Endodermal cell (in vitro differentiated cells): ENCODE measurements at places on chromosomes 6 and 20. TPM values are rescaled to one million over a fixed set of nuclear protein-coding genes. Genes with fewer than 3 reads are reported as not detected.

IL22RA2 gene
- not detected in 3 replicates for total RNA-seq

TNF gene
- total RNA-seq = 0.35 TPM in 1 of 3 replicates, not detected in the others

OR2H1 gene
- not detected in 3 replicates for total RNA-seq

DNA sequence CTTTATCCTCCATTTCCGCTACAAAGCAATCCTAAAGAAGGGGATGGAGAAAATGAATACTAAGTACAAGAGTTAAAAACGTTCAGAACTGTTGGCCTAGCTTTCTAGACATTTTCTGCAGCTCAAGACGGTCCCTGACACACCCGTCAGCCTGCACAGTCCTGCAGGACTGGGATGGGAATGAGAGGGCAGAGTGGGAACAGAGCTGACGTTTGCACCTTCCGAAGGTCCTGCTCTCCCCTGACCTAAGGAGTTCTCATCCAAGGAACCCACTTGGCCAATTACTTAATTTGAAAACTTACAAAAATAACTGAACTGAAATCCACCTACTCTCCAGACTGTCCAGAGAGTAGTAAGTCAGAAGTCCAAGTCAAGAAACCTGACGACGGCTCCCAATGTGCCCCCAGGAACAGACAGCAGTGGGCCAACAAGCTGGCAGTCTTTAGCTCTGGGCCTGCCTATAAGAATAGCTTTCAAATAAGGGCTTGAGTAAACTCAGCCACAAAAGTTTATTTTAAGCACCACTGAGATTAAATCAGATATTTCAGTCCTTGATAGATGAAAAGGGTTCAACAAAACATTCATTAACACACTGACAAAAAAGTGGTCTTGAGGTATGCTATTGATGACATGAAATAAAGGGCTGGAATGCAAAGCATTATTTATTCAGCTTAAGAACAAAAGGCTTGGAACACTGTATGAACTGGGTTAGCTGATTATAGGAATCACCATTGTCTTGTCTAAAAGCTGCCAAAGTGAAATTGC lies 76.8 kb downstream of the CNKSR3 start:
- DNase-seq = no peak

MUC21 gene
- not detected in 3 replicates for total RNA-seq

HAO1 gene
- not detected in 3 replicates for total RNA-seq

AKIRIN2 gene
- 63.7 to 73.5 TPM (median 68.4 TPM) in 3 replicates for total RNA-seq

OARD1 gene
- 36.4 to 42.4 TPM (median 40.7 TPM) in 3 replicates for total RNA-seq

CDC40 gene
- total RNA-seq = 24.1 and 26.8 TPM in 2 replicates

DNA sequence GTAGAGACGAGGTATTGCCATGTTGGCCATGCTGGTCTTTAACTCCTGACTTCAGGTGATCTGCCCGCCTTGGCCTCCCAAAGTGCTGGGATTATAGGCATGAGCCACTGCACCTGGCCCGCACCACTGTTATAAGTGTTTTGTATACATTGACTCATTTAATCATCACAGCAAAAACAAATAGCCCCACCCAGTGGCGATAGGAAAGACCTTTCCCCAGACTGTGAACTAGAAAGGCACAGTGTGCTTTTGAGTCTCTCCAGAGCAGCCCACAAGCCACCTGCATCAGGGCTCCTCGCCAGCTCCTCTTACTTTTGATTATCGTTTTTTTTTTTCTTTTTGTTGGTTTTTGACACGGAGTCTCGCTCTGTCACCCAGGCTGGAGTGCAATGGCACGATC lies 27.9 kb upstream of the ZFP64 start:
- DNase-seq = peak; percentile 47

DNA sequence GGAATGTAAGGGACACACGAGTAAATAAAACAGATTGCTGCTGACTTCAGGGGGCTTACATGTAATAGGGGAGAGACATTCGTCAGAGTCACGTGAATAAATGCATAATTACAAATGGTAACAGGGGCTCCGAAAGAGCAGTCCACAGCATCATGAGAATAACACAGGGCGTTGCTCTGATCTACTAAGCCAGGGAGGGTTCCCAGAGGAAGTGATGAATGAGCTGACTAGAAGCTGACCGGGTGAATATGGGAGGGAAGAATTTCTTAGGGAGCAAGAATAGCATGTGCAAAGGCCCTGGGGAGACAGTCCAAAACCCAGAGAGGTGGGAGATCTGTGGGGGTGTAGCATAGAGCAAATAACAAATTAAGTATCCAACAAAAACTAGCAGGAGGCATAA lies 2.4 kb downstream of the BPI start:
- DNase-seq = no peak

GRCh38 chr6:52640916-52641315 lies 30.0 kb upstream of the TMEM14A start:
- DNase-seq = no peak

DNA sequence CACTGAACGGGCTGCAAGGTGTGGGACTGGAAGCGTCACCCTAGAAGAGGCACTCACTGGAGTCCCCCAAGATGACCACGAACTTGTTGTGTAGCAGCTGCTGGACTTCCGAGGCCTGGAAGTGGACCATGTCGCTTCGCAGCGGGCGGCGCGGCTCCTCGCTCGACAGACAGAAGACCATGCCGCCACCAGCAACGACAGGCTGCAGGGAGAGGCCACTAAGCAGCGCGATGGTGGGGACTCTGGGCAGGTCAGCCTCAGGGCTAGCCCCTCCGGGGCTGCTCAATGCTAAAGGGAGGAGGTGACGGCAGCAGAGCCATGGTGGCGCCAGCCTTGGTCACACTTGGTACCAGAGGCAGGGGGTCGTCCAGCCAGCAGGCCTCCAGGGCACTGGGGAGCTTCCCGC lies 720 bp downstream of the PCED1A start:
- no peak for DNase-seq

HLA-G gene
- 0.72 and 1.1 TPM in 2 replicates for total RNA-seq

DNA sequence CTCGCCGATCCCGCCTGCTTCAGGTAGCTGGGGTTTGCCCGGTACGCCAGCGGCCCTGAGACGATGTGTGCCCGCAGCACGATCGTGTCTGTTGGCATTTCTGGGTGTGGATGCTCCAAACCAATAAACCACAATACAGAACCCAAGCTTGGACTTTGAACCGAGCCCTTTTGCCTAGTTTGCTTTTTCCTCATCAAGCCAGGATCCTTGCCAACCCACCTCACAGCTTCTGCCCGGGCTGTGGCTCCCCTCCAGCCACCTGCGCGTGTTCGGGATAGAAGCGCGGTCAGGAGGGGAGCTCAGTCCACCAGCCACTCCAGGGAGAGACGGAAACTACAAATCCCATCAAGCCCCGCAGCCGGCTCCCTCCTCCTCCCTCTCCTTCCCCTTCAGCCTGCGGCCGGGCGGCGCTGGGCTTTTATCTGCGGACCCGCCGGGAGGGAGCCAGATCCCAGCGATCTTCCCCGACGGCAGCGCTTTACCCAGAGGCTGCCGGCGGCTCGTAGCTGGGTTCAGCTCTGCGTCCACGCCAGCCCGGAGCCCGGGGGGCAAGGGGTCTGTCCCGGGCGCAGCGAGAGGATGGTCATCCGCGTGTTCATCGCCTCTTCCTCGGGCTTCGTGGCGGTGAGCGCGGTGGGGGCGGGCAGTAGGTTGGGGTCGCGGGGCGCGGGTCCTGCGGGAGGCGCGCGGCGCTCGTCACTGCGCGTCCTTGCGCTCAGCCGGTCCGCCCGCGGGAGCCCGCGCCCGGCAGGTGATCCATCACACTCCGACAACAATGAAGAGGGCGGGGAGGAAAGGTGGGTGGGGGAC lies at the start of gene SH3BGRL2:
TSS of gene SH3BGRL2 (plus strand) at position 447 of the 810 bp plus-strand sequence. CDS start at position 580, 133 bp downstream.
- peak; percentile 94 for DNase-seq

DNA sequence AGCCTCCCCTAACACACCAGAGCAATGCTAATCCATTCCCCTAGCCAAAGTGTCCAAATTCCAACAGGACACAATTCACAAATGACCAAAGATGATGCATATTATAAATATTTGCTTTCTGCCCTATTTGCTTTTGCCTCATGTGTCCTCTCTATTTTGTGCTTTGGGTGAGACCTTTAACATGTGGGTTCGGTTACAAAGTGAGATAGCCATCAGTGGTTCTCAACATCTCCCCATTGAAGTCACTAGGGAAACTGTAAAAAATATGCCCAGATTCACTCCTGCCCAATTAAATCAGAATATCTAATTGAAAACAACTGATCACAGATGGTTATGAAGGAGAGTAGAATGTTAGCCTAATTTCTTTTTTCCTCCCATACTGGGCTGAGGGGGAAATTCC lies 159.2 kb downstream of the MTFR2 start:
- no peak for DNase-seq

GRCh38 chr20:33211817-33212424 lies 5.2 kb upstream of the BPIFA3 start:
- DNase-seq = peak; percentile 92

GRCh38 chr6:5663739-5664138 lies 343.0 kb downstream of the NRN1 start:
- DNase-seq = no peak

EBF4 gene
- total RNA-seq = 3.9 and 6.4 TPM in 2 replicates

DOK5 gene
- 3.1 to 4.6 TPM (median 3.1 TPM) in 3 replicates for total RNA-seq

DNA sequence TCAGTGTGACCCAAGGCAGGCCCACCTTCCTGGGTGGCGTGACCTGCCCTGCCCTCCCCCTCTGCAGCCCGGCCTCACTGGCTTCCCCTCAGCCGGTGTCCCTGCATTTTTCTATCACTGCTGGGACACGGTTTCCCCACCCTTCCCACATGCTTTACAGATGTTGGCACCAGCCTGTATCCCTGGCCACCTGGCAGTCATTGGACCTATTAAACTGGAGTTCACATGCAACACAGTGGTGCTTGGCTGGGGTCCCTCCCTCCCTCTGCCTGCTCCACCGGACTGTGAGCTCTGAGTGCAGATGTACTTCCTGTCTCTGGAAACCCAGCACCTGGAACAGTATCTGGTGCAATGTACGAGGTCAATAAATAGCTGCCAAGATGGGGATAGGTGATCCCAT lies 25.5 kb upstream of the STX16 start:
- DNase-seq = no peak

HCK gene
- total RNA-seq = 0.40 to 0.70 TPM in 2 of 3 replicates, not detected in the other

- DNase-seq = no peak
These were observed 32.8 kb upstream of the FOXA2 start for GRCh38 chr20:22617160-22617559.

GRCh38 chr6:24838081-24838480 lies 39.4 kb upstream of the ARMH2 start:
- DNase-seq = no peak

DNA sequence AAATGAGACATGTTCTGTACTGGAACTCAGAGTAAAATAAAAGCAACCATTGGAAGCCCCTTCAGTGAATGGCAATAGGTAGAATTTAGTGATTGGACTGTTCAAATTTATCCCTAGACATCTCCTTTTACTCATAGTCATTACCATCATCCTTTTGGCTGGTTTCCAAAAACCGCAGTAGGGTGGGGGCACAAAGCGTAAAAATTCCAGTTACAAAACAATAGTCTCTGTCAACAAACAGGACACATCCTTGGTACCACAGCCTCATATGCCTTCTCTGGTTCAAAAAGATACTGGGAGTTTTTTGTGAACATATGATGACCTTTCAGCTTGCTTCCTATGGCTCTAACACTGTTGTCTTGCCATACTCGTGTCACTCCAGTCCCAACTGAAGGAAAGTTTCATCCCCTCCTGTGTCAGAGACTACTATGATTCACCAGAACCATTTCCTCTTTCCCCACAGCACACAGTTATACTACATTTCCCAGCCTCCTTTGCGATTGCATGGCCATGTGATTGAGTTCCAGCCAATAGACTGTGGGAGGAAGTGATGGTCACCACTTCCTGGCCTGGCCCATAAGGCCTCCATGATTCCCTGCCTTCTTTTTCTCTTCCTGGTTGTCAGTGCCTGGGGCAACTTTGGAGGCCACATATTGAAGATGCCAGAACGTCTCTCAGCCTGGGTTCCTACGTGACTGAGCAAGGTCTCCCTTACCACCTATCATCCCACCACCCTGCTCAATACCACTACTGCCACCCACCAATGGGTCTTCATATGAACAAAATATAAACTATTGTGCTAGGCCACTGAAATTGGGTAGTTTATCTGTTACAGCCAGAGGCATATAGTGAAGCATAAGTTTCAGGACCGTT lies 162.4 kb downstream of the ID4 start:
- peak; percentile 60 for DNase-seq

OXT gene
- total RNA-seq = not detected in 2 replicates

DNA sequence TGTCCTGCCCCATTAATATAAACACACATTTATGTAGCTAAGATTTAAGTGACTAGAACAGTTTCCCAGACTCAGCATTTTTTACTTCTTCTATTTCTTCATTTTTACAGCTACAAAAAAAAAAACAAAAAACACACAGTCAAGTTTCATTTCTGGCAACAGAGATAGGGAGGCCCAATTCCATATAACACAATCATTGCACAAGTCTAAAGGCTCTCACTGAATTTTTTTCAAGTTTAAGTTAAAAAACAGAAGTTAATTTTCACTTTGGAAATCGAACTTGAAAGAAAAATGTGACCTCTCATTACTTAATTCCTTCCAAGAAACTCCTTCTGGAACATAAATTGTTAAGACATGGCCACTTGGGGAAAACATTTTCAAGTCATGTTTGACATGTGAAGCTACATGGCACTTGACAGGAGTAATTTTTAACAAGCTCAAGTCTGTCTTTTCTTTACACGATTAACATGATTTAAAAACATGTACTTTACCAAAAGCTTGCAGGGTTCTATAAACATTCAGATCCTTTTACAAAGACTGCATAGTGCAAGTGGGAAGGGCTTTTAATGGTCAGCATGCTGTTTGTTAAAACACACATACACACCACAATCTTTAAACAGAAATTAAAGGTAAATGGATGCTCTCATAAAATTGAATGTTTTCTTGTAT lies 100.1 kb upstream of the CCDC28A start:
- no peak for DNase-seq

PCMT1 gene
- 58.5 to 69.8 TPM (median 68.5 TPM) in 3 replicates for total RNA-seq

CALHM4 gene
- total RNA-seq = not detected in 3 replicates

GRCh38 chr6:148811459-148811858 lies 64.6 kb downstream of the UST start:
- no peak for DNase-seq

DNA sequence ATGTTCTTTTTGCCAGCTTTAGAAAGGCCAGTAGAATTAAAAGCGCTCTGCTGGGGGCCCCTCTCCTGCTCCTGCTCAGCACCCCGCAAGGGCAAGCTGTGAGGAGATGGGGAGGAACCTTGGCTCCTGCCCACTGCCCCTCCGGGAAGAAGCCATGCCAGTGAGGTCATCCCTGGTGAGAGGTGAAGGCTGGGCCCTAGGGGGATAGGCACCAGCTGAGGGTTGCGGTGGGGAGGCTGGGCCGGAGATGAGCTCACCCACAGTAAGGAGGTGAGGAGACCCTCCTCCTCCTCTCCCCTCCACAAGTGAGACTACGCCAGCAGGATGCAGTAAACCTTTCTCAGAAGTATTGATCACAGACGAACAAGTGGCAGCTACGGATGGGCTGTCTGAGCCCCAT lies 32.1 kb downstream of the LRFN2 start:
- no peak for DNase-seq

DNA sequence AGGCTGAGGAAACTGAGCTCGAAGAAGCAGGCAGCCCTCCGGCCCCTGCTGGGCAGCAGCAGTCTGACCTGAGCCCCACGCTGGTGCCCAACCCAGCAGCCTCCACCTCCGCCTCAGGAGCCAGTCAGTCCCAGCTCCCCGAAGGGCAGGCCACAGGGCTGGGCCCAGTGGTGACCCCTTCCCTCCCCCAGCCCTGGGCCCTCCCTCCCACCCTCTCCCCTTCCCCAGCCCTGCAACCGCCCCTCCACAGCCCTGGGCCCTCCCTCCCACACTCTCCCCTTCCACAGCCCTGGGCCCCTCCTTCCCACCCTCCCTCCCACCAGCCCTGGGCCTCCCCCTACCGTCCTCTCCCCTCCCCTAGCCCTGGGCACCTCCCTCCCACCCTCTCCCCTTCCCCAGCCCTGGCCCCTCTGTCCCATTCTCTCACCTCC lies 115.0 kb downstream of the TAF4 start:
- DNase-seq = no peak

- DNase-seq = no peak
These were observed 14.7 kb downstream of the KCNQ2 start for GRCh38 chr20:63457737-63458136.

COL9A3 gene
- total RNA-seq = 43.0 to 63.0 TPM (median 48.9 TPM) in 3 replicates
